ENCODE measurements at places on chromosomes 2 and 18.

DNA sequence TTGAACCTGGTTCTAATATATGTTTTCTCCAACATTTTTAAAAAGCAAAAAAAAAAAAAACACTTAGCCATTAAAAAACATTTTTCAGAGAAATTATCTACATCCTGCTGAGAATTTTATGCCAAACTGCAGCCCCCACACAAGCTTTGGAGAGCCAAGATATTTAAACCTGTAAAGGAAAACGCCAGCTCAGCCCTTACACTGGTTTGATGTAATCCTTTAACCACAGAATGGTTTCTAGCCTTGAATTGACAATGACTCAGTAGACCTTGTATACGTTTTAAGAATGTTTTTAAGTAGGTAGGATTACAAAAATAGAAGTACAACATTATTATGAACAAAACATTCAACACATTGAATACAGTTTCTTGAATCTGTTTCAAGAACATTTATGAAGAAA, 113.6 kb downstream of the BABAM2 start:
- DNase-seq = no peak

DNA sequence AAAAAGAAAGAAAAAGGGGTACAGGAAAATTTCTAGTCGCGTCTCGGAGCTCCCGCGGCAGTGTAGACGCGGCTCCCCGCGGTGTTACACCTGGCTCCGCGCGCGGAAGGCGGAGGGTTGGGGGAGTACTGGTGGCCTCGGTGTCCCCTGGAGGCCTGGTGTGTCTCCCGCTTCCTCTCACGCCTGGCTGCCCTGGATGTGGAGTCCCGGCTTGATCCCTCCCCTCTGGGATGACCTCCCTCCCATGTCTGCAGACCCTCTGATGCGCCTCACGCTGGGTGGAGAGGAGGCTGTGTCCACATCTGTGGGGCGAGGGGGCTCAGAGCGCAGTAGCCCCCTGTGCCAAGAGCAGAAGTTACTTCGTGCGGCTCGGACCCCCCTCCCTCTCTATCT, 1.2 kb downstream of the KIF5C start:
- no peak for DNase-seq

DNA sequence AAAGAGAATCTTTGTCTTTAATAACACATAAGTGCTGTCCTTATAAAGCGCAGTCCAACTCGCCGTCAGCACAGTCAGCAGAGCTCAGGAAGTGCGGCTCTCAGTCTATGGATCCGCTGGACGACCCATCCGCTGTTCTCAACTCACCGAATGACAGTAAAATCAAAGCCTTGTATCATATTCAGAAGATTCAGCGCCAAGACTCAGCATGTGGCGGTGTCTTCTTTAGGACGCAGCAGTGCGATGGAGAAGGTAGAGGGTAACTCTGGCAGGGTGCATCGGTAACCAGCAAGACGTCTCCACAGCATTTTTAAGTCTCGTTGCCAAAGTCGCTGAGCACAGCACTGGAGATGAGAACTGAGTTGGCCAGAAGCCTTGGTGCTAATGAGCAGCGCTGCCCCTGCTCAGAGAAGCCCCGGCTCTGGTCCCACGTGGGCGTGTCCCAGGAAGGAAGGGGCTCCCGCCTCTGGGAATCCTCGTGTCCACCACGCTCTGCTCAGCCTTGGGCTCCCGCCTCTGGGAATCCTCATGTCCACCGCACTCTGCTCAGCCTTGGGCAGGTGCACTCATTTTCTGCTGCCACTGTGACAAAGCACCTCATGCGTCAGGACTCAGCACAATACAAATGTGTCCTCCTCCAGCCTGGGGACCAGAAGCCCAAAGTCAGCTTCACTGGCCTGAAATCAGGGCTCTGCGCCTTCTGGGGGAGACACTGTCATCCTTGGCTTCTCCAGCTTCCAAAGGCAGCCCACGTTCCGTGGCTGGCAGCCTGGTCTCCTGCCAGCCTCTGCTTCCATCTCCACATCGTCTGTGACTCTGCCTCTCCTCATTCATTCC, 238.0 kb upstream of the SALL3 start:
- DNase-seq = no peak

DNA sequence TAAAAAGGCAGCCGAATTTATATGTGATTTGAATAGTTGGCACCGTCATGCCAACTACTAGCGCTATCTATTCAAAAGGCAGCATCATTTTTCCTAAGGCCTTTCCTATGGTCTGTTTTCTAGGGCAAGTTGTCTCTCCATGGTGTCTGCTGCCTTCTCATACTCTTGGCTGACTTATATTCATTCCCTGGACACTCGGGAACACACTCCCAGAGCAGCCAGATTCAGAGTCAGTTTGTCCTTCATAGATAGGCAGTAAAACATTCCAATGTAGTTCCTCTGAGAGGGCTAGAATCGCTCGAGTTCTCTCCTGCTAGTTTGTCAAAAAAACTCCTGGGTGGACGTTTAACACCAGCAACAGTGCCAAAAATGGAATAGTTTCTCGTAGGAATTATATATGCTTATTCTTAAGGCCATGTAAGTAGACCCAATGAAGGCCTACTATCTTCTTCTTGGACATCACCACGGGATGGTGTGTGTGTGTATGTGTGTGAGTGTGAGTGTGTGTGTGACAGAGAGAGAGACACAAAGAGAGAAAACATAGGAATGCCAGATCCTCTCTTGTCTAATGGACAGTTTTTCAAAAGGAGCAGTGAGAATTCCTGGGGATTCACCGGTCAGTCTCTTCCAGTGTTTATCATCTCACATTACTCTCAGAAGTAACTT, 129.3 kb upstream of the CTAGE1 start:
- DNase-seq = no peak

DNA sequence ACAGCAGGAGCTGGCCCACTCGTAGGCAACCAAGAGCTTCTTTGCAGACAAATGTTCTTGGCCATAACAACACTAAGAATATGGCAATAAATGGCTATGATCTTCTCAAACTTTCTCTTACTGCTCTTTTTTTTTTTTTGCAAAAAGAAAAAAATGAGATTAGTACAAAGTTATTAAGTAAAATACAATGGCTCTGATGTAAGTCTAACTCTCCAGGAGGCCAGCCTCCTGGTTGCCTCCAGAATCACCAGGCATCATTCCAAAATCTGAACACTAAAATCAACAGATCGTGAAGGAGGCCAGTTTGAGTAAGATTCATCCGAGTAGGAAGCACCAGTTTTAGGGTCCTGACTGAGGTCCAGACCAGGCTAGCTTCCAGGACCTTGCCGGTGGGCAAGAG, 20.8 kb upstream of the FIGN start:
- no peak for DNase-seq

DNA sequence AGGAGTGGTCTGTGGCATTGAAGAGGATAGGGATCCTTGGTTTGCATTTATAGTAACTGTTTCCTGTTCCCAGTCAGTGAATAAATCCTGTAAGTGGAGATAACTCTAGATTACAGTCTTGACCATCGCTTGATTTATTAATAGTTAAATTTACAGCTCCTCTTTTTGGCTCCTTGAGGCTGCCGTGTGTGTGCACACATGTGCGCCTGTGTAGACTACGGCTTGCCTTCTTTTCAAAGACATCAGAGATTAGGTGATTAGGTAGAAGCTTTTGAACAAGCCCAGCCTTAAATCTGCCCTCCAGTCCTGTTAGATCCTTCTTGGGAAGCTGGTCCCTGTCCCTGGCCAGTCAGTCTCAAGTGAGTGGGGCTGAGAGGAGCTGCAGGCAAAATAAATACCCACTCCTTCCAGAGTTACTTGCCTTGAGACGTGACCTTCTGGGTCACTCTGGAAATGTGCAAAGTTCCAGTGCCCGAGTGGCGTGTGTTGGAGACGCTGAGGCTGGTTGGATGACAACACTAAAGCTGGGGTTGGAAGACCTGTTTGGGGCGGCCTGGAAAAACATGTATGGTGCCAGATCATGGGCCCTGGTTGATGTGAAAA, 32.0 kb downstream of the TCF7L1 start:
- DNase-seq = no peak

- DNase-seq = no peak
Observed at GRCh38 chr2:104919127-104919526, 65.2 kb downstream of the POU3F3 start.

Measured in stimulated activated CD8-positive, alpha-beta memory T cell treated with anti-CD3 and anti-CD28 coated beads, Interleukin-4, amount 100 ng/mL, for 4 hours (primary cell).